ENCODE measurements at places on chromosomes 2 and 18.

GRCh38 chr18:32368991-32369390, 101.7 kb downstream of the GAREM1 start:
- no peak for DNase-seq

GRCh38 chr2:112137516-112138158, 548 bp upstream of the FBLN7 start:
- DNase-seq = no peak

DNA sequence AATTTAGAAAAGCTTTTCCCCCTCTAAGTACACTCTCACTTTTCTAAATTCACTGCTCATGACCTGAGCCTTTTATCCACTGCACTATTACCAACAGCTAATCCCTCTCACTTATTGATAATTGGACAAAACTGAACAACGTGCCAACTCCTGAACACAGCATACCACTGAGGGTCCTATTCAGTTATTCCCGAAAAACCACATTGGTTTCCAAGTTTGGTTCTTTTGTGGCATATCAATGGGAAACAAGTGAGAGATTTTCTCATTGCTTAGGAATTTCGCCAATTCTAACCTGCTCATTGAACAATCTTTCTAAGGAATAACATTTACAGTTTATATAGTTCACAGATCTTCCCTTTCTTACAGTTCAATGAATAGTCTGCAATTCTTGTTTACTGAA, 977.4 kb downstream of the TMEM182 start:
- no peak for DNase-seq

- no peak for DNase-seq
Measured at GRCh38 chr2:241568726-241569125, 10.2 kb downstream of the BOK start.

DNA sequence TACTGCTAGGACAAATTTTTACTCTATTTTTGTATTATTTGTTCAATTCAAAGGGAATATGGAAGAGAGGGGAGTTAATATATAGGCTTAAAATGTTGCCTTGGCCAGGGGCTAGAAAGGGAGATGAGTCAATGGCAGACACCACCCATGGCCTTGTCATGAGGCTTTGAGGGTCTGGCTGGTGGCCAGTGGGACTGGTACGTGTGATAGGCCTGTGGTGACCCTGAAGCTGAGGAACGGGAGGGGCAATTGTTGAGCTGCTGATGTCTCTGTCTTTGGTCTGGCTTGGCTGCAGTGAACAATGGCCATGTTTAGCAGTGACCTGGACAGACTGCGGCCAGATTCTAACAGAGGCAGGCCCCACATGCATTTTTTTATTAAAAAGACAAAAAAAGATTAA, 18.5 kb downstream of the GKN1 start:
- no peak for DNase-seq

- DNase-seq = no peak
Measured at GRCh38 chr2:181991171-181991885, 5.7 kb downstream of the PPP1R1C start.

GRCh38 chr2:169073963-169074751, 4.8 kb downstream of the DHRS9 start:
- DNase-seq = no peak

DNA sequence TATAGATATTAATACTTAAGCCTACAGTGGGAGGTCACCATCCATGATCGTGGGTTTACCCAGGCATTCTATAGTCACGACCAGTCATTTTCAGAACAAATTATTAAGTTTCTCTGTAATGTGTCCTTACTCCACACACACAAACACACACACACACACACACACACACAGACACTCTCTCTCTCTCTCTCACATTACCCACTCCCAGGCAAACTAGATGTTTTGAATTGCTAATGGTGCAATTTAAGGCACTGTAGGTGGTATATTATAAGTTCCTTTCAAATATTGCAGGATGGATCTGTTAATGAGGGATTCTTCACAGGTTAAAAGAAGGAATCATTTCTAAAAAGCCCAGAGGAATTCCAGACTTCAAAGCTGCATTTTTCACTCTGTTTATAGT, 657.8 kb downstream of the MBD2 start:
- no peak for DNase-seq

DNA sequence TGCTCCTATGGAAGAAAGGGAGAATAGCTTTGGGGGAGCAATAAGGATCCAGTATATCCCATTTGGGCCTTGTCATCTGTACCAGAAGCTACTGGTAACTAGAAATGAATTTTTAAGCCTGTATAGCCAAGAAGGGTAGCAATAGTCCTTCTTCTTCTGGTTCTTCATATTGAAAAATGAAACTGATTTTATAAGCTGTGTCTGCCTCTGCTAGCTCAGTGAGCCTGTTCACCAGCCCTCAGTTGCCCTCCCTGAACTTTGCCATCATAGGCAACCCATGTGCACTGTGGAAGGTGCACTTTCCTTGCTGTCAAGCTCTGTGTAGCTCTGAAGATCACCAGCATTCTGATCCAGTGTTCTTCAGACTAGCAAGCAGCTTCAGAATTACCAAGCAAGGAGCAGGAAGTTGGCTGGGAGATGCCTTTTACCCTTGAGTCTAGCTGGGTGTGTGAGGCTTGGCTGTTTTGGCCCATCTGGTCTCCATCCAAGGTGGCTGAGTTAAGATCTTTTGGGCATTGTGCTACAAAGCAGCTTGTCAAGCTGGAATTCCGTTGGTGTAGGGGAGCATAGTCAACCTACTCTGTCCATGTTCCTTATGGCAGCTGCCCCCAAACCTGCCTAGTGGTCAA, 55.8 kb upstream of the MGAT5 start:
- DNase-seq = no peak

- no peak for DNase-seq
Measured at GRCh38 chr2:236165842-236166795, 2.1 kb downstream of the GBX2 start.

- DNase-seq = no peak
Measured at GRCh38 chr2:149261692-149262091, 68.7 kb upstream of the LYPD6 start.

GRCh38 chr2:214753455-214753854, 56.0 kb downstream of the BARD1 start:
- no peak for DNase-seq

GRCh38 chr18:56252456-56252855, 385.9 kb downstream of the TXNL1 start:
- no peak for DNase-seq

- no peak for DNase-seq
Measured at GRCh38 chr2:49807689-49808088, 653.4 kb upstream of the FSHR start.

DNA sequence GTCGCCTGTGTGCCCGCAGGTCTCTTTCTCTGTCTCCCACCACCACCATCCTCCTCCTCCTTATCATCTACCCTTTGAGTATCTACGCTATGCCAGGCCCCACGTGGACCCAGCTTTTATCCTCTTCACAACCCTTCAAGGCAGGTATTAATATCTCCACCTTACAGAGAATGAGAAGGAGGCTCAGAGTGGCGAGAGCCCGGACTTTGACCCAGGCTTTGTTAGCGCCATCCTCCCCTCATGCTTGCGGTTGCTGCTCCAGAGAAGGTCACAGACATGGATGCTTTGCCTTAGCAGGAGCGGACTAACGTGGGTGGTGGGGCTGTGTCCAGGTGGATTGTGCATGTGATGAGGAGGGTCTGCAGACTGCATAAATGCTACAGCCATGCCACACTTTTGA, 119.8 kb downstream of the CELF4 start:
- DNase-seq = no peak

GRCh38 chr2:241499146-241499965, 9.0 kb downstream of the STK25 start:
- no peak for DNase-seq

- no peak for DNase-seq
Measured at GRCh38 chr2:171318463-171318934, 115.3 kb downstream of the METTL8 start.

DNA sequence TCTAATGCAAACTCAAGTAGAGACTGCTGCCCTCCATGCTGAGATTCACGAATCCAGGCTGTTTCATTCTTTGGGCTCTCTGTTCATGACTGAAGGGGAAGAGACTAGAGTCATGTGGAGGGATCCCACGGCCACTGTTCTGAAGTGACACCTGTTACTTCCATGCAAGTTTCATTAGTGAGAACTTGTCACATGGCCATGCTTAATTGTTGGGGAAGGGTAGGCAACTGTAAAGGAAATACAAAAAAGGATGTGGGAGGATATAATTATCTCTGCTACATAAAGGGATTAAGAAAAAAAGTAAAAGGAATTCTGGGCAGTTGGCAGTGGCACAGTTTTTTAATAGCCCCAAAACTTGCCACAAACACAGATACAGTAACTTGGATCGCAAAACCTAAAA, 28.0 kb upstream of the PSME4 start:
- DNase-seq = no peak

GRCh38 chr2:43818761-43819160, 19.9 kb downstream of the ABCG5 start:
- no peak for DNase-seq

Measured in stimulated activated CD4-positive, alpha-beta T cell treated with anti-CD3 and anti-CD28 coated beads, Interleukin-1b, Interleukin-23, amount 100 ng/mL, for 4 hours (primary cell).